ENCODE measurements at places on chromosomes 2 and 18. TPM values are rescaled to one million over a fixed set of nuclear protein-coding genes. Genes with fewer than 3 reads are reported as not detected.

The KCNG3 gene
- total RNA-seq, result 2.1 TPM

The TSPYL6 gene
- total RNA-seq, result not detected

The TMEM247 gene
- total RNA-seq, result not detected

The SPHKAP gene
- not detected for total RNA-seq

The TRIM54 gene
- total RNA-seq, result 8.2 TPM

The GALR1 gene
- total RNA-seq, result not detected

The GPR35 gene
- total RNA-seq, result 1.1 TPM

The RAB11FIP5 gene
- total RNA-seq, result 24.4 TPM

The GREB1 gene
- total RNA-seq, result 0.20 TPM

The LIMS3 gene
- 1.4 TPM for total RNA-seq

The DPYSL5 gene
- total RNA-seq, result not detected

The FSHR gene
- not detected for total RNA-seq

Measured in PC-9 (cell line).